Myocyte (in vitro differentiated cells): ENCODE measurements at places on chromosomes 12 and 14.
A peak's percentile ranks its signal among the peaks of the same experiment; 100 is the strongest.

DNA sequence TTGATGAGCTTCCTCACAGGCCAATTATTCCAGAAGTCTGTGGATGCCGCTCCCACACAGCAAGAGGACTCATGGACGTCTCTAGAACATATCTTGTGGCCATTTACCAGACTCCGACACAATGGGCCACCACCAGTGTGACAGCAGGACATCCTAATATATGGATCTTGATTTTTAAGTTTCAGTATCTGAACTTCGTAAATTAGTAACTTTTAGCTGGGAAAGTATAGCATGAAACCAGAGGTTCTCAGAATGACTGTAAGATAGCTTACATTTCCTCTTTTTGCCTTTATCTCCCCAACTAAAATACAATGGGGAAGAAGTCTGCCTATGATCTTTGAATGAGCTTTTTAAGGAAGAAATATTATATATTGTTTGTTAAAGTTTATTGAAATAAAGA is 87.0 kb downstream of the DNAI7 start:
- no peak for DNase-seq

GRCh38 chr12:23815810-23816209 is 133.7 kb downstream of the SOX5 start:
- no peak for DNase-seq

GRCh38 chr14:105181549-105182295 is 610 bp upstream of the NUDT14 start:
- DNase-seq: no peak

- peak; percentile 84 for DNase-seq
Observed at GRCh38 chr12:26122681-26123481, 2.0 kb downstream of the BHLHE41 start.

- DNase-seq: no peak
Observed at GRCh38 chr12:19110221-19110940, 19.2 kb upstream of the PLEKHA5 start.
